Head of caudate nucleus (tissue), 42 donors: ENCODE measurements at places on chromosomes 2 and 18.
A peak's percentile ranks its signal among the peaks of the same experiment; 100 is the strongest.

DNA sequence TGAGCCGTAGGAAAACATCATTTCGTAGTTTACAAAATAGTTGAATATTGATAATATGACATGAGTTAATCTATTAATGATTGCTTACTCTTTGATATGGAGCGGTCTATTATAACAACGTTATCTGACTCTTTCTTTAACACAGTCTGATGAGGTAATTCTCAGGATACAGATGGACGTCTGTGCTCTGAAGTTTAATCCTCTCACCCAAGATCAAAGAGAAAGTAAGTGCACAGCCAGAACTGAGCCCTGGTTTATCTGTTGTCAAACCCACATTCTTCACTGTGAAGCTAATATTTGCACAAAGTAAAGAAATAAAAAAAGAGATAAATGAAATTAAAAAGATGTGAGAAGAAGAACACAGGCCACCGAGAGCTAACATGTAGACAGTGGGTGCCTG, 190.9 kb upstream of the COPS8 start:
- DNase-seq: no peak

GRCh38 chr2:195509551-195509950, 147.5 kb upstream of the SLC39A10 start:
- DNase-seq: no peak

GRCh38 chr2:206164261-206164862, 4.7 kb downstream of the EEF1B2 start:
- peak; percentile 56 for DNase-seq

DNA sequence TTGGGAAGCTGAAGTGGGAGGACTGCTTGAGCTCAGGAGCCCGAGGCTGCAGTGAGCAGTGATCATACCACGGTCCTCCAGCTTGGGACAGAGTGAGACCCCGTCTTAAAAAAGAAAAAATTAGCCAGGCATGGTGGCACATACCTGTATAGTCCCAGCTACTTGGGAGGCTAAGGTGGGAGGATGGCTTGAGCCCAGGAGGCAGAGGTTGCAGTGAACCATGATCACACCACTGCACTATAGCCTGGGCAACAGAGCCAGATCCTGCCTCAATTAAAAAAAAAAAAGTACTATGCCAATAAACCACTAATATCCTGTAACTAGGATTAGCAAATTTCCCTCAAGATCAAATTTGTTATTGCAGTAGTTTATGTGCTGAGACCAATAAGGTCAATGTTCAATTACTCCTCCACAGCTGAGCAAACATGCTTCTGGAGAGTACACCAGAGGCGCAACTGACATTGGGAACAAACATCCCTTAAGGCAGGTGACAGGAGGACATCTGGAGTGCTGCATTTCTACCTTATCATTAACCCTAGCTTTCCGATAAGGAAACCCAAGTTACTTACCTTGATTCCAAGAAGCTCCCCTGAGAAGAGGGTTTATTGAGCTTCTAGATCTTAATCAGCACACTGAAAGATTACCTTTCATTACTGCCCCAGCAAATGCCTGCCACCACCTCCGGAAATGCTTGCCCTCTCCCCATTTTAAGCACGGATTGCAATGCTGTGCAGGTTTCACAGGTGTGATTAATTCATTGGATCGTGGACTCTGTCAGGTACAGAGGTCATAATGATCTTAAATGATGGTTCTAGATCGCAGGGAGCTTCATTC, 26.2 kb downstream of the MGAT4A start:
- DNase-seq: no peak

DNA sequence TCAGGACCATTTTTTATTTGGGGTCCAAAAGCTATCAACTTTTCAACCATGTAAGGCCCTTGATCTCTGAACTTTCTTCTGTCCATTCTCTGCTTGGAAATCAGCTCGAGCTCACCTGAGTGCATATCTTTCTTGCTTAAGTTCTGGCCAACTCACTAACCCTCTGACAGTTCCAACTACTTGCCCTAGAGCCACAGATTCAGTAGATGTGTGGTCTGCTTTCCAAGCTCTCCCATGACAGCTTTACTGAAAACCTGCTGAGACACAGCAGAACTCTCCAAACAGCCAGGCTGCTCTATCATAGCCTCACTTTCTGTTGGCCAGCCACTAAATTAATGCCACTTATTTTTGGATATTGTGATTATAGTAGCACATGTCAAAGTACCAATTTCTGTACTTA, 21.2 kb upstream of the IKZF2 start:
- DNase-seq: no peak

GRCh38 chr2:226837787-226838603, 2.1 kb downstream of the RHBDD1 start:
- DNase-seq: no peak

DNA sequence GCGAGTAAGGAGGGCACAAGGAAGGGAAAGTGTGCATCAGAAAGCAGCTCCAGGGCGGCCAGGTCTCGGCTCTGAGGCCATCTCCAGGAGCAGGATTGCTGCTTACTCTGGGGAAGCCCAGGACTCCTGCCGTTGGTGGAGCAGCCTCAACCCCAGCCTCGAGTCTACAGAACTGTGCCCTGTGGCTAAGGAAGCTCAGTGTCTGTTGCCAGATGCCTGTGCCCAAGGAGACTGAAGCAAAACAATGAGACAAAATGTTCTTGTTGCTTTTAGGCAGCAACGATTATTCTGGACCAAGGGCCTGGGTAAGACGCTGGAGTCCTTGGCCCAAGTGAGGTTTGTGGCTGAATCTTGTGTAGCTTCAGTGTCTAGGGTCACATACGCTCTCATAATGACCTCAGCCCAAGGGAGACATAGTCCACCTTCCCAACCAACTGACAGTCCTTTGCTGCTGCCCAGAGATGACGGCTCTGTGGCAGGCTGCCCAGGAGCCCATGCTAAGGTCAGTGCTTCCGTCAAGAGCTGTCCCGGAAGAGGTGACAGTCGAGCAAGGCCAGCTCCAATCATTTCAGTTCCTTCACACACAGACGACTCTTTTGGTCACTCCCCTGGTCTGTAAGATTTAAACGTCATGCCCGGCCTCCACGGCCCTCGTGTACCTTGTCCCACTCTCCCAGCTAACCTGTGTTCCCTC, 223.8 kb downstream of the TTC32 start:
- DNase-seq: no peak
